ENCODE measurements at places on chromosomes 2 and 18.
A peak's percentile ranks its signal among the peaks of the same experiment; 100 is the strongest.

- no peak for DNase-seq
These were observed 117.1 kb downstream of the KLHL29 start for GRCh38 chr2:23502096-23502495.

DNA sequence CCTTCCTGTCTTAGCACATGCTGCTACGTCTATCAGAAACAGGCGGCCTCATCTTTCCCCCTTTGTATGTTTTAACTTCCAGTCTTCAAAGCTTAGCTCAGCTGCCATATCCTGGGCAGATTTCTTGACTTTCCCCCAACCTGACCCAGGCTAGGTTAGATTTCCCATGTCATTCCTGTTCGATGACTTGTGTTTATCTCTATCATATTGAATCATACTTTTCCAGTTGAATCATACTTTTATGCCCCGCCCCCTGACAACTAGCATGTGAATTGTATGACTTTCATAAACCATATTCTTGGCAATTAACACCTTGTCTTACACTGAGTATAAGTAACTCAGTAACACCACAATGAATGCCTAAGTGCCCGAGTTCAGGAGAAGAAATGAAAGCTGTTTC, 128.3 kb downstream of the CYRIA start:
- no peak for DNase-seq

DNA sequence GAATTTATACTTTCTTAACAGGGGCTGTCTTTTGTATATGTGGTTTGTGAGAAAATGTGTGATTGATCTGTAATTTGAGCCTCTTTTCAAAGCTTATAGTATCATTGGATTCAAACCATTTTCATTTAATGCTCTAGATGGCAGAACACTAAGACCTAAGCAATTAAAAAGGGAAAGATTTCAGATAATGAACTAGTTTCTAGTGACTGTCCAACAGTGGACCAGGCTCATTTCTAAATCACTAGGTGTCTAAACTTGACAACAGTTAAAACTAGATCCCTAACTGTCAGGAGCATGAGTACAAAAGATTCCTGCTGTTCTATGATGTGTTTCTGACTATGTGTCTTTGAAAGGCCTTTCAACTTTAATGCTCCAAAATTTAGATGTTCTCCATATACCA, 54.6 kb downstream of the ANKRD44 start:
- no peak for DNase-seq

- DNase-seq = peak; percentile 83
These were observed 54.1 kb downstream of the EPB41L5 start for GRCh38 chr2:120066800-120067547.

DNA sequence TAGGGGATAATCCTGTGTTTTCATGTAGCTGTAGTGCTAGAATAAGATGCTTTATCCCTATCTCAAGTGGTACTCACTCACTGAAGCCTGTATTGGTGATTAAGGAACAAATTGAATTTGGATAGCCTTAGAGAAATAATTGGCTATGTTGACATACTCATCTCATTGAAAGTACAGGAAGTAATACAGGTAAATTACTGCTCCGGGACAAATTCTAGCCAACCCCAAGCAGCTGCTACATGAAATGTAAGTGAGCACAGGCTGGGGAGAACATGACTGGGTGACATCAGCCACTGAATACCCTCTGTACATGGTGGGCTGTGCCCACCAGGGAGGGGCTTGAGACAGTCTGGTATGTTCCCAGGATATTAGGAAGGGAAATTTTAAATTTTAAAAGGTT, 188.4 kb upstream of the RASGRP3 start:
- DNase-seq = no peak

GRCh38 chr2:101736861-101737291, 39.4 kb downstream of the MAP4K4 start:
- no peak for DNase-seq

DNA sequence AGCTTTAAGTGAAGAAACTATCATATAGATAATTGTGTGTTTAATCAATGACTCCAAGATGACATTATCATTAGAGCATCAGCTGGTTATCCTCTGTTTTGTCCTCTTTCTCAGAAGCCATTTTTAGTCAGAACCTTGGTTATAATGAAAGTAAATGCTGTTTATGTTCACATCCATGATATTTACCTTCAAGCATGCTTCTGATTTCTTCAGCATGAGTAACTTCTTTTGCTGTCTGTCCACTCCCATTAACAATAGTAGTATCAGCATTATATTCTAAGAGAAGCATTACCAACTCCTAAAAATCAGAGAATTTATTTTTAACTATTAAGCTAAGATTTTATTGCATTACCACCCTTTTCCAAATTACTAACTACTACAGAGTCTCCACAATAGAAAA, 56.3 kb downstream of the OSBPL1A start:
- DNase-seq = no peak

- DNase-seq = no peak
These were observed 2.6 kb downstream of the STRN start for GRCh38 chr2:36963734-36964133.

DNA sequence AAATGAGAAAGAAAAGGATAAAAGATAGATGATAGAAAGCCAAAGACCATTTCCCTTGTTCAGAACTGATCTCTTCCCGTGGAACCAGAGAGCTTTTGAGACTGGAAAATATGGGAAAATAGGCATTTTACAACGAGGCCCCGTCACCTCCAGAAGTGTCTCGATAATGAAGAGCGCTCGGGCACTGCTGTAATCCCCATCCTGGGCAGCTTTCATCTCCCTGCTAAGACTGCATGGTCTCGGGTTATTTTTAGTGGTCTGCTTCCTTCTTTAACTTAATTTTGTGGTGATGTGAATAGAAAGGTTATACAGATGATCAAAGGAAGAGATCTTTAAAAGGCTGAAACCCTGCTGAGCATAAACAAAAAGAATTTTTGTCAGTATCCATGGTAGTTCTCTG, 176.6 kb downstream of the METTL4 start:
- no peak for DNase-seq

GRCh38 chr2:120176526-120176925, 46.7 kb downstream of the TMEM185B start:
- no peak for DNase-seq
